Activated CD4-positive, alpha-beta T cell treated with anti-CD3 and anti-CD28 coated beads, Interleukin-2, Interleukin-4, amounts not matched to agents 100 ng/mL and 50 ng/mL, durations not matched to agents 16 hours and 8 hours (primary cell): ENCODE measurements at places on chromosomes 3 and 15.

- DNase-seq = no peak
Measured at GRCh38 chr3:197295871-197296270, 2.5 kb downstream of the DLG1 start.

DNA sequence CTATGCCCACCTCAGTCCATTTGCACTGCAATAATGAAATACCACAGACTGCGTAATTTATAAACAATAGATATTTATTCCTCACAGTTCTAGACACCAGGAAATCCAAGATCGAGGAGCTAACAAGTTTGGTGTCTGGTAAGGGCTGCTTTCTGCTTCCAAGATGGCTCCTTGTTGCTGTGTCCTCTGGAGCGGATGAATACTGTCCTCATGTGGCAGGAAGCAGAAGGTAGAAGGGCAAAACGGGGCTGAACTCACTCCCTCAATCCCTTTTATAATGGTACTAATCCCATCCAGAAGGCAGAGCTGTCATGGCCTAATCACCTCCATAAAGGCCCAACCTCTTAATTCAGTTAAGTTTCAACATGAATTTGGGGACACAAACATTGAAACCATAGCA, 75.3 kb downstream of the P2RY1 start:
- DNase-seq = no peak

DNA sequence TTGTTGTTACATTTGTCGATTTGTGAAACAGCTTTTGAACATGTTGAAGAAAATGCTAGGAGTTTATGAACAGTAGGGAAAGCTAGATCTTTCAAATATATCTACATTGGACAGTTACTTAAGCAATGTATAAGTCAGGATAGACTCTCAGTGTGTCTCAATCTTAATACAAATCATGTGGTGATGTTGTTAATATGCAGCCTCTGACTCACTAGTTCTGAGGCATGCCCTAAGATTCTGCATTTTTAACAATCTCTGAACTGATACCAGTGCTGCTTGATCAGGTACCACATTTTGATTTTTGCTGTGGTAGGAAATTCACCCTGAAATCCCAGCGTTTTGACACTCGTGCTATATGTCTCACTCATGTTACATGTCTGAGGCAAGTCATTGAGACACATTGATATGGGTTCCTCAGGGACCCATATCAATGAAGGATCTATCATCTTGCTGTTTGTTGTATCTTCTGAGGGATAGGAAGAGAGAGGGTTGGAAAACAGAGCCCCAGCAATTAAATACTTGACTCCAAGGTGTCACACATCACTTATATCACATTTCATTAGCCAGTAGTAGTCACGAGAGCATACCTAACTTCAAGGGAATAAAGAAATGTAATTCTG, 597.9 kb downstream of the TAFA4 start:
- no peak for DNase-seq

DNA sequence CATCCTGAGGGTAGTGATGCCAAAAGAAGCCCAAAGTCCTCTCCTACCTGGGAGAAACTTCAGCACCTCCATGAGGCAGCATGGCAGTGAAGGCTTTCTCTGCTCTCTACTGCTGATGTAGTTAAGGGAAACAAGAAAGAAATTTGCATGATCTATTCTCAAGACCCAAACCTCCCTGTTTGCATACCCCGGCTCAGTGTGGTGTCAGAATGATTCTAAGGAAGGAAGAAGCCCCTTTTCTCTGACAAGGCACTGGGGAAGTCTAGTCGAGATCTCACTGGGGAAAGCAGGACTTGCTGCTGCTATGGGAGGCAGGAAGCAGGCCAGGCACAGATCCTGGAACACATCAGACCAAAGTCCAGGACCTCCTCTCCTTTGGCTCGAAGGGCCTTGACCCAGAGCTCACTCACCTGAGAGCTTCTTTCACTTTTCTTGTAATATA, 89.4 kb upstream of the ICE2 start:
- no peak for DNase-seq

GRCh38 chr3:112375117-112375516, 42.2 kb downstream of the CD200 start:
- no peak for DNase-seq

GRCh38 chr3:55491296-55491816, 4.2 kb upstream of the WNT5A start:
- no peak for DNase-seq

DNA sequence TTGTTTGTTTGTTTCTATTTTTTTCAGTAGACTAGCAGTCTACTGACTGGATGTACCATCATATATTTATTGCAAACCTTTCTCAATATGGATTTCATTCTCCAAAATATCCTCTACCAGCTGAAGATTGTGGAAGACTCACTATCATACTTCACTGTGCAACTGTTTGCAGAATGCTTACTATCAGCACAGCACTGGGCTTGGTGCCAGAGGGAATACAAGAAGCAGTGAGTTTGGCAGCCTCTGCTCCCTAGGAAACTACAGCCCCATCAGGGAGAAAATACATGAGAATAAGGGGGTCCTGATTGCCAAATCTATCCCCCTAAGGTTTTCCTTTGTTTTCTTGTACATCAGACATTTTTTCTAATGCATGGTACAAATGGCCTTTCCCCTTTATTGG, 27.5 kb downstream of the AQP9 start:
- DNase-seq = no peak

GRCh38 chr15:66912001-66912400, 153.4 kb upstream of the SMAD3 start:
- no peak for DNase-seq

DNA sequence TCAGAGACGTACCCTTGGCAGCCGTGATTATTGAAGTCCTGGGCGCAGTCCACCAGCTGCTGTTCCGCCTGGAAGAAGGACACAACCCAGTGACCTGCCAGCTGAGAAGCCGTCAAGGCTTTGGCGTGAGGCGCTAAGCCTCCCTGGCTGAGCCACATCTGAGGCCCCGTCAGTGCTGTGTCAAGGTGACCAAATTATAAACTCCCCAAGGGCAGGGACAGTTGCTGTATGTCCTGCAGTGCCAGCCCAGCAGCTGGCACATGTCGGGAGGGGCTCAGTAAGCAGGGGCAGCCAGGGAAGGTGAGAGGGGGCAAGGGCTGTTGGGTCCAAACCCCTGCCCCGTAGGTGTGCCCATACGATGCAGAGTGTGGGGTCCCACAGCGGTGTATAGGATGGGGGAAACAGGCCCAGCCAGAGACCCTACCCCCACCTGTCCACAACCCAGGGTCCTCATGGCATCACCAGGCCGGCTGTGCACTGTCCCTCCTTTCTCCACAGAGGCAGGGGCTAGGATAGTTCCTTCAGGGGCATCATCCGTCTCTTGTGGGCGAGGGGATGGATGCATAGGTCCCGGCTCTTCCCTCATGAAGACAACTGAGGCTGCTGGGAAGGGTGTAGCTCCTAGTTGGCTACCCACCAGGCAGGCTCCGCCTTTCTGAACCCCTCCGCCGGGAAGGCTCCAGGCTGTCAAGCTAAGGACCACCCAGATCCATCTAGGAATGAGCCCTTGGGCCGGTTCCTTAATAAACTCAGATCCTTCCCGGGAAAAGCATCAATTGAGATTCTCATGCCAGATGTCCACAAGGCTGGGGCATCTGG, 13.2 kb downstream of the CTSH start:
- DNase-seq = no peak

DNA sequence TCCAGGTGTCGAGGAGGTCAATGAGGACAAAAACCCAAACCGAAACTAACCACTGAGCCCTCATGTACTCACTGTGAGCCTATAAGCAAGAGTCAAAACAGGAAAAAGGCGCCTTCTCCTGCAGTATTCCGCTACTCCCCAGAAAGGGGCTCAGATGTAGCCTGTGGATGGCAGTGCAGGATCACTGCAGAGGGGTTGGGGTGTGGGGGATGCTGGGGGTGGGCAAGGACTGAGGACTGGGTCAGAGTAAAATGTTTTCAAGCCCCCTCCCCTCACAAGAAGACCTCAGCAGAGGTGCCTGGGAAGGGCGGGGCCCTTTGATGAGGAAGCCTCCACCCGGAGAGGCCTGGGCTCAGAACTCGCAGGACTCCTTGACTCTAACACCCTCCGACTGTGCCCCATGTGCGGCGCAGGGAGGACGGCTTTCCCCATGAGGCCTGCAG, 170.1 kb downstream of the OSBPL10 start:
- DNase-seq = peak; percentile 9

- no peak for DNase-seq
Measured at GRCh38 chr3:132317229-132317948, at the start of gene ACP3. TSS of gene ACP3 (plus strand) at chr3:132317407. CDS start at chr3:132317457, 50 bp downstream.

- DNase-seq = no peak
Measured at GRCh38 chr3:71229905-71230657, 353.4 kb downstream of the FOXP1 start.

DNA sequence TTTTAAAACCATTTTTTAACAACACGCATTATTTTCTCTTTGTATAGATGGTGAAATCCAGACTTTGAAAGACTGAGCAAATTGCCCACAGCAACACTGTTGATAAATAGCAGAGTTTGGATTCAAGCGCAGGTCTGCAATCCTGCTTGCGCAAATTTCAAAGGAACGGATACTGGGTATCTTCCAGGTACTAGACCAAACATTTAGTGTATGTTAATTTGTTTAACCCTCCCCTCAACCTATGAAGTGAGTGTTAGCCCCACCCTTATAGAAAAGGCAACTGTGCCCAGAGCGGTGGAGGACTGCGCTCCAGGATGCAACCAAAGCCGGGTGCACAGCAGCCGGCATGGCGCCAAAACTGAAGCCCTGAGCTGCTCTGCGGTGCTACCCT, 103.8 kb downstream of the CPN2 start:
- no peak for DNase-seq

DNA sequence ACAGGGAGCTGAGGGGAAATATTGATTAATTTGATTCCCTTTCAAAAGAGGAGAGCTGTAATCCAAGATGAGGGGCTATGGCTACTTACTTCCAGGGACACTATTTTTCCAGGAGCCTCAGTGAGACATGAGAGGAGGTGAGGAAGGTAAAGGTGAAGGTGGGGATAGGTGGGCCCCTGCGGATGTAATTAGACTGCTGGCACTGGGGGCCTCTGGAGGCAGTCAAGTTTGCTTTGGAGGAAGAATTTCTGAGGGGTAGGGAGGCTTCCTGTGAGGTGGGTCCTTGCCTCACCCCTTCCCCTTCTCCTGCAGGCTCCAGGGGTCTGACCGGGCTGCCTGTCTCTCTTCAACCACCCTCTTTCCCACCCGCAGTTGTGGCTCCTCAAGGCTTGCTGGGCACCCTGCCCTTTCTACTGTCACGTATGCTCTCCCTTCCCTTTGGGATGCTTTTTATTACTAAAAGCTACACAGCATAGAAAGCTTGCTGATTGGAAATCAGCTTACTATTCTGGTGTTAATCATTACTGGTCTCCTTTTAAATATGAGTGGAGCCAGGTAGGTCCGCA, 22.5 kb downstream of the GASK1A start:
- no peak for DNase-seq

DNA sequence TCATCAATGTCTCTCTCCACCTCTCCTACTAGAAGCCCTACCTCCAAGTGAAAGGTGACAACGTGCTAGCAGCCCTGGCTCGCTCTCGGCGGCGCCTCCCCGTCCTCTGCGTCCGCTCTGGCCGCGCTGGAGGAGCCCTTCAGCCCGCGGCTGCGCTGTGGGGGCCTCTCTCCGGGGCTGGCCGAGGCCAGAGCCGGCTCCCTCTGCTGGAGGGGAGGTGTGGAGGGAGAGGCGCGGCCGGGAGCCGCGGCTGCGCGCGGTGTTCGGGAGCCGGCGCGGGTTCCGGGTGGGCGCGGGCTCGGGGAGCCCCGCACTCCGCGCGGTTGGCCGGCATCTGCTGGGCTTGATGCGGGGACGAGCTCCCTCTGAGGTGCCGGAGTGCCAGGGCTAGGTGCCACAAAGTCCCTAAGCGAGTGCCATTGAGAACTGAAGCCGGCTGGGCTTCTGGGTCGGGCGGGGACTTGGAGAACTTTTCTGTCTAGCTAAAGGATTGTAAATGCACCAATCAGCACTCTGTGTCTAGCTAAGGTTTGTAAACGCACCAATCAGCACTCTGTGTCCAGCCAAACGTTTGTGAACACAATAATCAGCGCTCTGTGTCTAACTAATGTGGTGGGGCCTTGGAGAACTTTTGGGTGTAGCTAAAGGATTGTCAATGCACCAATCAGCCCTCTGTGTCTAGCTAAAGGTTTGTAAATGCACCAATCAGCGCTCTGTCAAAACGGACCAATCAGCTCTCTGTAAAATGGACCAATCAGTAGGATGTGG, 84.8 kb upstream of the ARRDC4 start:
- DNase-seq = no peak

- DNase-seq = peak; percentile 85
Measured at GRCh38 chr3:12994607-12995388, 78.4 kb downstream of the IQSEC1 start.

GRCh38 chr15:50066202-50066601, 52.8 kb downstream of the ATP8B4 start:
- DNase-seq = peak; percentile 76

GRCh38 chr3:154458560-154458959, 28.6 kb upstream of the GPR149 start:
- no peak for DNase-seq

DNA sequence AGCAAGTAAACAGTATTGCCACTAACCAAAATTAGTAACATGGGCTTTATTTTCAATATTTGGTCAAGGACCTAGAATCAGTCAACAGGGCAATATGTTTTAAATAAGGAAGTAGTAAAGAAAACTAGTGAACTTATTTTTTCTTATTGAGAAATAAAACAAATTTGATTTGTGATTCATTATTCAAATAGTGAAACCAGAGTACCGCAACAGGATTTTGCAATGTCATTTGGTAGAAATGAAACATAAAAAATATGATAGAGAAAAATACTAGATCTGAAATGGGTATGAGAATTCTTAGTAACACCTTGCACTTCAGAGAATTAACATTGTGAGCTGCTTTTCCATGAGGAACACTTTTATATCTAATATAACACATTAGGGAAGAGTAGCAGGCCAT, 291.8 kb upstream of the GBE1 start:
- no peak for DNase-seq

- DNase-seq = no peak
Measured at GRCh38 chr15:81282911-81283310, 41.0 kb downstream of the STARD5 start.

DNA sequence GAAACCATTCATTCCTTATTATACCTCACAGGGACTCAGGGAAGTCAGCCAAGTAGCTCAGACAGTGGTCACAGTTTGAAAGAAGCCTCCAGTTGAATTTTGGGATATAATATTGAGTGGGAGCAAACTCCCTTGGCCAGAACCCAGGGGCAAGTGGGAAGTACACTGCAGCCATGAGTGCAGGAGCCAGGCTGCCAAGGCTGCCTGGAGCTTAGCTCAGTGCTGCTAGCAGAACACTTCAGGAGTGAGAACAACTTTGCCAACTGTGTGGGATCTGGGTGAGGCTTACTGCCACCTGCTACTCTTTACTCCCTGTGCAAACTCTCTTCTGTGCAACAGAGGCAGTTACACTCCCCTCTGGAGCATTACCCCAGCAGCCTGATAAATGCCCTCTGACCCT, 4.6 kb downstream of the OR5K3 start:
- DNase-seq = no peak

- no peak for DNase-seq
Measured at GRCh38 chr3:71763426-71763825, 9.8 kb downstream of the GPR27 start.

GRCh38 chr3:101123081-101123480, 129.9 kb upstream of the ABI3BP start:
- DNase-seq = no peak

GRCh38 chr15:46933332-46933731, 784.0 kb upstream of the SEMA6D start:
- no peak for DNase-seq

- no peak for DNase-seq
Measured at GRCh38 chr15:98620020-98620419, 28.3 kb upstream of the IGF1R start.

GRCh38 chr3:119360736-119361462, 66.7 kb downstream of the ARHGAP31 start:
- DNase-seq = no peak

GRCh38 chr3:187747506-187747905, 2.2 kb upstream of the BCL6 start:
- no peak for DNase-seq
